Head of caudate nucleus (tissue), 42 donors: ENCODE measurements at places on chromosomes 1 and 21.

DNA sequence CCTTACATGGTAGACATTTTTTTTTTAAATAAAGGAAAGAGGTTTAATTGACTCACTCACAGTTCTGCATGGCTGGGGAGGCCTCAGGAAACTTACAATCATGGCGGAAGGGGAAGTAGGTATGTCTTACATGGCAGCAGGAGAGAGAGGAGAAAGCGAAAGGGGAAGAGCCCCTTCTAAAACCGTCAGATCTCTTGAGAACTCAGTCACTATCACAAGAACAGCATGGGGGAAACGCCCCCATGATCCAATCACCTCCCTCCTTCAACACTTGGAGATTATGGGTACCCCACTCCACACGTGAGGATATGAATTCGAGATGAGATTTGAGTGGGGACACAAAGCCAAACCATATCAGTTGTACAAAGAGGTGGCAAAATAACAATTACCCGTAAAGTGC, 301.7 kb downstream of the GRIK1 start:
- no peak for DNase-seq

DNA sequence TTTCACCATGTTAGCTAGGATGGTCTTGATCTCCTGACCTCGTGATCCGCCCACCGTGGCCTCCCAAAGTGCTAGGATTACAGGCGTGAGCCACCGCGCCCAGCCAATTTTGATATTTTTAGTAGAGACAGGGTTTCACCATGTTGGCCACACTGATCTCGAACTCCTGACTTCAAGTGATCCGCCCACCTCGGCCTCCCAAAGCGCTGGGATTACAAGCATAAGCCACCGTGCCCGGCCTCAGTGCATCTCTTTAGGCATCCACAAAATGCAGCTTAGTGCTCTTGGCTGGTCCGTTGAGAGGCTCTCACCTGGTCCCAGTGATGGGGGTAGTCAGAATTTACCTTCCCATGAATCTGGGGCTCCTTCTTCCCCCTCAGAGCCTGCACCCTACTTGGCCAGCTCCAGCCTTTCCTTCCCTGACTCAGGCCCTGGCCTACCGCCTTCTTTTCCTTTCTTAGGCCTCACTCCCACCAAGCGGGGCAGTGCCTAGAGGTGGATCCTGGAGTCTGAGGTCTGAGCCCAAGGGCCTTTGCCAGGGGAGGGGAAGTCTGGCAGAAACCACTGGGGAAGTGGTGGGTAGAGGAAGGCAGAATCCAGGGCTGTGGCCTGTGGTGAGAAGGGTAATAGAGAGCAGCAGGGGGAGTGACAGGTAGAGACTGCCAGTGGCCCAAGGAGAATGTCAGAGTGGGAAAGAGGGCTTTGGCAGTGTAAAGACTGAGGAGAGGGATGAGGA, 3.7 kb downstream of the LENEP start:
- DNase-seq: no peak

DNA sequence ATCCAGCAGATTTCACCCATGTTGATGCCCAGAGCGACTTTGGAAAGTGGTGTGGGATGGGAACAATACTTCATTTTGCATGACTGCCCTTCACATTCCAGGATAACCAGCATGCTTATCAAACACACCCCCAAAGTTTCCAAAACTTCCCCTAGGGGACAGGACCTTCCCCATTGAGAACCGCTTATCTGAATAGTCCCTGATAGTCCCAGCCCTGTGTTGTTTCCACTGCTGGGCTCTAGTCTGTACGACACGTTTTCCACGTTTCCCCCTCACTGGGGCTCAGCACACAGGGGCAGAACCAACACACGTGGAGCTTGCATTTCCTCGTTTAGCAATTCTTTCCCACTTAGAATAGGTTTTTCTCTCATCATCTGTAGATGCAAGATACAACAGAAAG, 61.0 kb downstream of the BACE2 start:
- no peak for DNase-seq

DNA sequence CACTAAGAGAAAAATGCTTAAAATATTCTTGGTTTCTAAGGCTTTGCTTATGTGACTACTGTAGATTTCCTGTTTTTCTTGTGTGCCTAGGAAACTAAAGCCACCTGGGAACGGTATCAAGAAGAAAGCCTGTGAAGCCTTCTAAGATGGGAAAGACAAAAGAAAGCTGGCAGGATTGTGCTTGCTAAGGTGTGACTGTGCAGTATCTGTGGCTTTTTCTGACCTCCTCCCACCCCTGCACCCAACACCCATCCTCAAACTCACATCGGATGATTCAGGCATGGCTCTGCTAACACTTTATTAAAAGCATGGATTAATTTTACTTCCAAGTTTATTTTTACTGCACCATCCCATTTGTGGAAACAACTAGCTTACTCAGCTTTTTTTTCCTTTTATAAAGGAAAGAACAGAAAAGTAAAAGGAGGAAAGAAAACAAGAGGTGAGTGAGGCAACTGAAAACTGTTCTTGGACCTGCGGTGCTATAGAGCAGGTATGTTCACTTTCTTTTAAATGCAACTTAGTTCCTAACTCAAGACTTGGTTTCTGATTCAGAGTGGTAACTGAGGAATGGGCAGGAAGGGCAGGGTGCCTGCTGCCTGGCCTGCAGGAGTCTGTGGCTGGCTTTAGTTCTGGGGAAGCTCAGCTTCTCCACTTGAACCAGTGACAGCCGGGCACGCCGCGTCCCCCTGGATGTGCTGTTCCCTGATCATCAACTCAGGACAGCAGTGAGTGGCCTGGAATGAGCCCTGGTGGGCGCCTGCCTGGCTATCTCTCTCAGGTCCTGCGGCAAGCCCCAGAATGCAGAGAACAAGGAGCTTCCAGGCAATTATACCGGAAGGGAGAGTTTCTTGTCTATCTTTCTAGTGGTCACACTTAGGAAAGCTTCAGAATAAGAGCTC, at the start of gene GBP6:
TSS of gene GBP6 (plus strand) at position 422 of the 899 bp plus-strand sequence. CDS start 4,493 bp downstream, outside the sequence.
- DNase-seq: no peak
